Calu3 (cell line): ENCODE measurements at places on chromosomes 3 and 15. TPM values are rescaled to one million over a fixed set of nuclear protein-coding genes. Genes with fewer than 3 reads are reported as not detected.

DNA sequence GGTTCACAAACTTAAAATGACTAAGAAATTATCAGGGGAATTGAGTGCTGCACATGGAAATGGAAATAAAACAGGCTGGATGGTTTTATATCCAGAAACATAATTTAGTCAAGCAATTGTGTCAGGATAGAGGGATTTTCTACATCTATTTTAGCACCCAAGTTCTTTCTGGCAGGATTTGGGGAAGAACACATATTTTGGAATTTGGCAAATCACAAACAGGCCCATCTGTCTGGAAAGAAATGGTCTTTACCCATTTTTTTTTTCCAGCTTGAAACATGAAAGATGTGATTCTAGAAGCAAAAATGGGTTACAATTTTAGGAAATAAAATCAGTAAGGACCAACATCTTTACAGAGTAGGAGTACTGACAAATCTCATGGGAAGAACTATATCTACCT lies 14.4 kb upstream of the UNC13C start:
- no peak for DNase-seq

GRCh38 chr15:88232771-88233201 lies 23.8 kb downstream of the NTRK3 start:
- no peak for DNase-seq

GRCh38 chr15:65393557-65393956 lies 15.8 kb upstream of the IGDCC3 start:
- no peak for DNase-seq

DNA sequence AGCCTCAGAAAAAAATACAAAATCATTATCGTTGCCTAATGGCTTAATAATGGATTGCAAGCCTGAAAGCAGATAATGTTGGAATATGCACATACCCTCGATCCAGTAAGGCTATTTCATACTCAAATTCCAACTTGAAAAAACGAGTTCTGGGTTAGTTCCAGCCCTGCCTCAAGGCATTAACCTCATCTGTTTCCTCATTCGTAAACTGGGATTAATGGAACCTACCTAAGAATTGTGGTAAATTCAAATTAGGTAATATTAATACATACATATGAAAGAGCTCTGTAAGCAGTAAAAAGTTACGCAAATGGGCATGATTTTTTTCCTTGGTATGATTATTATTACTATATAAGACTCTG lies 107.5 kb downstream of the SRGAP3 start:
- DNase-seq = no peak

The SEMA3B gene
- total RNA-seq = 20.3 and 25.7 TPM in 2 replicates

DNA sequence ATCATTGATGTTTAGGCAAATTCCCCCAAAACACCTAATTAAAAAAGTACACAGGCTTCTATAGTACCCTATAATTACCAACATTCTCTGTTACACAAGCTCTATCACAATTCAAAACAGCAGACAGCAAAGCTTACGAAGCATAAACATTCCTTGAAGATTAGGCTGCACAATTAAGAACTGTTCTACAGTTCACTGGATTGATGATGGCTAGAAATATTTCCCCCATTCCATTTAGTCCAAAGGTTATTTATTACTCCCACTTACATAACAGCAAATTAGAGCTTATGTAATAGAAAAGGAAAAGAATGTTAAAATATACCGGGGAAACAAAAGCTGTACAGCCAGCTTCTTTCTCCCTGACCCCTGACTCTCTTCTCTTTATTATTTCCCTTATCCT lies 49.3 kb downstream of the UACA start:
- no peak for DNase-seq

The PLA2G4E gene
- 0.09 TPM in 1 of 2 replicates, not detected in the other for total RNA-seq

DNA sequence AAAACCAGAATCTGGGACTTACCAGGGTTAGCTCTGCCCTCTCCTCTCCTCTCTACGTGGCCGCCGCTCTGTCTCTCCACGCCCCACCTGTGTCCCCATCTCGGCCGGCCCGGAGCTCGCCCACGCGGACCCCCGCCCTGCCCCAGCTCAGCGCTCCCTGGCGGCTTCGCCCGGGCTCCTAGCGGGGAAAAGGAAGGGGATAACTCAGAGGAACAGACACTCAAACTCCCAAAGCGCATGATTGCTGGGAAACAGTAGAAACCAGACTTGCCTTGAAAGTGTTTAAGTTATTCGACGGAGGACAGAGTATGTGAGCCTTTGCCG lies 5.4 kb downstream of the ISL2 start:
- DNase-seq = no peak

The CPB1 gene
- total RNA-seq = not detected in 2 replicates

GRCh38 chr3:158842976-158843375 lies 41.1 kb downstream of the MFSD1 start:
- DNase-seq = no peak

- DNase-seq = peak; percentile 30
Measured at GRCh38 chr3:193040836-193041672, 123.4 kb upstream of the MB21D2 start.

- no peak for DNase-seq
Measured at GRCh38 chr3:55630280-55630920, 143.3 kb upstream of the WNT5A start.

- DNase-seq = peak; percentile 9
Measured at GRCh38 chr15:61556037-61556648, 327.0 kb upstream of the RORA start.

The AP3B2 gene
- 13.1 and 24.7 TPM in 2 replicates for total RNA-seq

The ZMYND10 gene
- 0.44 and 0.71 TPM in 2 replicates for total RNA-seq

The SERP1 gene
- total RNA-seq = 147 and 152 TPM in 2 replicates

DNA sequence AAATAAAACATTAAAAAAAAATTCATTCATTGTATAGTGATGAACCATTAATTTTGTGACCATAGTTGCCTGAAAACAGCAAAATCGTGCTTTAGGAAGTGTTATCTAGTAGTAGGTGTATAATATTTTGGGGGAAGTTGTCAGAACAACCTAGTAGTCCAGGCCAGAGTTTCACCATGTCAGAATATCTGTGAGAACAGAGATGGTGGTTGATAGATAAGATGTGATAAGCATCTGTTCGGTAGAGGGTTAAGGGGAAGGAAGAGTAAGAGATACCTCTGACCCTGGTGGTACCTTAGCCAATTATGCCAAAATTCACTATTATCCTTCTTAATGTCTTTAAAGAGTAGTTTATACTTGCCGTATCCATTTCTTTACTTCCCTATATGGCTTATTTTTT lies 113.8 kb downstream of the MITF start:
- DNase-seq = no peak

- DNase-seq = no peak
Measured at GRCh38 chr15:61083081-61083787, 145.9 kb downstream of the RORA start.

- no peak for DNase-seq
Measured at GRCh38 chr3:61871644-61872043, 310.3 kb downstream of the PTPRG start.

The MYH15 gene
- total RNA-seq = 0.35 and 0.64 TPM in 2 replicates

The CPLX3 gene
- 0.21 and 0.29 TPM in 2 replicates for total RNA-seq

The ZNF385D gene
- total RNA-seq = not detected in 2 replicates

DNA sequence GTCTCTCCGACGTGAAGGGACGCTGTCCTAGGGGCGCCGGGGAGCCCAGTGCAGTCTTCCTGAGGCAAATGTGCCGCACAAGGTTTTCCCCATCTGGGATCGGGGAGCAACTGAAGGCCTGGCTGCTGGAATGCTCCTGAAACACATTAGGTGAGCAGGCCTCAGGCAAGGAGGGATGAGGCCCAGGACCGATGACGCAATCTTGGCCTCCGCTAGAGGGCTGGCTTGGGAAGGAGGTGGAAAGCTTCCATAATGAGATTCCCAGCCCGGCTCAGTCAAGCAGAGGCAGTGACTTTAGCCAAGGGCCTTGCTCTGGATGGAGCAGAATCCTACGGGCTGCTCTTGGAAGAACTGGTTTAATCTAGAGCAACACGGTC lies 50.8 kb downstream of the CPN2 start:
- DNase-seq = no peak

- no peak for DNase-seq
Measured at GRCh38 chr3:11322931-11323330, 50.7 kb downstream of the ATG7 start.

The POC1A gene
- total RNA-seq = 26.4 and 26.9 TPM in 2 replicates

DNA sequence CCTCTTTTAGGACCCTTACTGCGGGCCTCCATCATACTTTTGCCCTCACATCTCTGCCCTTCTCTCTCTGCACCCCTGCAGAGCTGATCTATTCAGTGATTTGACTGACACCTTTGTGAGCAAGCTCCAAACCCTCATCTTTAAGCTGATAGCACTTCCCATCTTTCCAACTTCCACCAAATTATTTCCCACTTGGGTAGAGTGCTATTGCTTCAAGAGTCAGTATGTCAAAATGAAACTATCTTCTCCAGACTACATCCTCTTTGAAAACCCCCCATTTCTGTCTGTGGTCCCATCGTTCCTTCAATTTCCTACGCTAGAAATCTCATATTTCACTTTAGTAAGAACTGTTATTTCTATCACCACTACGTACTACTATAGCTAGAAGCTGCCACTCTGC lies 19.7 kb downstream of the ZWILCH start:
- no peak for DNase-seq

The IQCF5 gene
- total RNA-seq = not detected in 2 replicates

The ZNF662 gene
- 1.1 and 1.2 TPM in 2 replicates for total RNA-seq

The EOMES gene
- total RNA-seq = 0.61 and 0.73 TPM in 2 replicates

The TMC3 gene
- total RNA-seq = not detected in 2 replicates

The SLC24A5 gene
- not detected in 2 replicates for total RNA-seq

The CP gene
- 4.0 and 5.4 TPM in 2 replicates for total RNA-seq

DNA sequence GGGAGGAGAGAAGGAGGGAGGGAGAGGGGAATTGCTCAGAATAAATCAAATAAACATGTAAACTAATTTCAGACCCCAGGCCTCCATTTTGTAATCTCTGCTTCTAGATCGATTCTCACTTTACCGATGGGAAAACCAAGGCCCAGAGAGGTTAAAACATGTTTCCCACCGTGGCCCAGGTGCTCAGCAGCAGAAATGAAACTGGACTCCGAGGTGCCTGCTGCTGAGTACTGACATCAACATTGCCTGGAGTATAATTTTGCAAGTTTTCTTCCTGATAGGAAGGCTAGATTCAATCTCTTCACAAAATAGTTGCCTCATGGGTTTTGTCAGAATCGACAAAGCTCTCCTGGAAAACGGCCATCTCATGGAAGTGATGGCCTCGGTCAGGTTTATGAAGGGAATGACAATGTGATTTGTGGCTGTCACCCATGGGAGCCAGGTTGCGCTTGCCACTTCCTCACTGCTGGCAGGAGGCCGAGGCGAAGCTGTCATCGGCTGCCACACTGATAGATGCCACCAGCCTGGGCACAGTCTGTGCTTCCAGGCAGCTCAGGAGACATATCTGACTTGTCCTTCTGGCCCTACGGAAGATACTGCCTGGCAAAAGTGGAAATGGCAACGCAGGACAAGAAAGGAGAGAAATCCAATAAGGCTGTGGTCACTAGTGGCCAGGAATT lies 133.1 kb upstream of the LRRN1 start:
- peak; percentile 31 for DNase-seq

DNA sequence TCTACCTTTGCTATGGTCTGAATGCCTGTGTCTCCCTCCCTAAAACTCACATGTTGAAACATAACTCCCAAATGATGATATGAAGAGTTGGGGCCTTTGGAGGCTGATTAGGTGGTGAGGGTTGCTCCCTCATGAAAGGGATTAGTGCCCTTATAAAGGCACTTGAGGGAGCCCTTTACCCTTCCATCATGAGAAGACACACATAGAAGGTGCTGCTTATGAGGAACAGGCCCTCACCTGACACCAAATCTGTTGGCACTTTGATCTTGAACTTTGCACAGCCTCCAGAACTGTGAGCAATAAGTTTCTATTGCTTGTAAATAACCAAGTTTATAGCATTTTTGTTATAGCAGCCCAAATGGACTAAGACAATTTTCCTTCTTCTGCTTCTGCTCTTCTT lies 76.2 kb upstream of the ADAMTS9 start:
- no peak for DNase-seq

GRCh38 chr3:158790901-158791589 lies 10.8 kb upstream of the MFSD1 start:
- DNase-seq = peak; percentile 60

The SLC15A2 gene
- total RNA-seq = 4.6 and 10.7 TPM in 2 replicates

DNA sequence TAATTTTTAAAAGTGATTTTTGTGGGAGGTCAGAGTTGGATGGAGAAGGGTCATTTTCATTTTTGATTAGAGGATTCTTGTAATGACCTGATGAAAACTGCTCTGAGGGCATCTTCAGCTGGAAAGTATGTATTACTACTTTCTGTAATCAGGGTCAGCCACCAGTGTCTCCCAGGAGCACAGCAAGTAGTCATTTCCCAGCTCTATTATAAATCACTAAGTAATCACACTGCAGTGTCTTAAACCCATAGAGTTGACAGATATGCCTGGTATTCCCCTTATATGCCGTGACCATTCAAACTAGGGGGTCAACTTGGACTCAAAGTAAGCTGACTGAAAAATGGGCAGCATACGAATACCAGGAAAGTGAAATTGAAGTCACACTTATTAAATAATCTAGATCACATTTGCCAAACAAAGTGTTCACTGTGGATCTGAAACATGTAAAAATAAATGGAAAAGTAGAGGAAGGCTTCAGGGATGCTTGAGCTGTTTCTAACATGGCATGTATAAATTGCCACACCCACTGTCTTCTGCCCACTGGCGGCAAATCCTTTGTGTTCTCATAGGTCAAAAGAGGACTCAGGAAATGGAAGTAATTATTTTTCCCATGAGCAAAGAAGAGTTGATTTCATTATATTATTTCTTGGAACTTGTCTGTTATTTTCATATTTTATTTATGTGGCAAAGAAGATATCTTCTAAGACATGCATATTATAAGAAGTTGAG lies 105.7 kb downstream of the MBNL1 start:
- DNase-seq = no peak

DNA sequence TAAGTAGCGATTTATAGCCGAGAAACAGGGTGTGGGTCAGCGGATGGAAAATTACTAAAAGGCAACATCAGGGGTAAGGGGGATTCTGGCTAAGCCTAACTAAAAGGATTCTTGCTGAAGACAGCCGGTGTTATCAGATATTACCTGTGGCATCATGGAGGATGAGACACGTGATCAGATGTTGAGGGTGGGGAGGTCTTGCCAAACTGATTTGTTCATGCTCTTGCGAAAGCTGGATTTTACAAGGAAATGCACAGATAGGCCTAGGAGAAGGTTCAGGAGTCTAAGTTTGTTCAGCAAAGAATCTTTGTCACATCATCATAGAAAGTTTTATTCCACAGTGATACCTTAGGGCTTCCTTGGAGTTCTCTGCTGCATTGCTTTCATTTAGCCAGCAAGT lies 396.8 kb upstream of the TBL1XR1 start:
- DNase-seq = no peak

DNA sequence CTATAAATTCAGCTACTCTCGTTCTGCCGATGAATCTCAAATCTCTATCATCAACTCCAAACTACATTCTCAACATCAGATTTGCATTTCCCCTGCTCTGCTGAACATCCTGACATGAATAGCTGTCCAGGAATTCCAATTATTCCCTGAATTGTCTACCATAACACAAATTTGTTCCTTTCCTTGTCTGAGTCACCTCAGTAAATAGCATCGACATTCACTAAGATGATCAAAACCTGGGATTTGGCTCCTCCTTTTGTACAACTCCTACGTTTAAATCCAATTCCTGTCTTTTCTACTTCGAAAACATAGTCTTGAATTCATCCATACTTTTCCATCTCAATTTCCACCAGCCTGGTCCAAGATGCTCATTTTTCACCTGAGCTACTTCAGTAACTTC lies 107.0 kb downstream of the GREM1 start:
- DNase-seq = no peak

The RARRES1 gene
- 1,088 and 1,195 TPM in 2 replicates for total RNA-seq

The CGNL1 gene
- total RNA-seq = 1.8 and 3.3 TPM in 2 replicates
